ENCODE measurements at places on chromosomes 3 and 15.

DNA sequence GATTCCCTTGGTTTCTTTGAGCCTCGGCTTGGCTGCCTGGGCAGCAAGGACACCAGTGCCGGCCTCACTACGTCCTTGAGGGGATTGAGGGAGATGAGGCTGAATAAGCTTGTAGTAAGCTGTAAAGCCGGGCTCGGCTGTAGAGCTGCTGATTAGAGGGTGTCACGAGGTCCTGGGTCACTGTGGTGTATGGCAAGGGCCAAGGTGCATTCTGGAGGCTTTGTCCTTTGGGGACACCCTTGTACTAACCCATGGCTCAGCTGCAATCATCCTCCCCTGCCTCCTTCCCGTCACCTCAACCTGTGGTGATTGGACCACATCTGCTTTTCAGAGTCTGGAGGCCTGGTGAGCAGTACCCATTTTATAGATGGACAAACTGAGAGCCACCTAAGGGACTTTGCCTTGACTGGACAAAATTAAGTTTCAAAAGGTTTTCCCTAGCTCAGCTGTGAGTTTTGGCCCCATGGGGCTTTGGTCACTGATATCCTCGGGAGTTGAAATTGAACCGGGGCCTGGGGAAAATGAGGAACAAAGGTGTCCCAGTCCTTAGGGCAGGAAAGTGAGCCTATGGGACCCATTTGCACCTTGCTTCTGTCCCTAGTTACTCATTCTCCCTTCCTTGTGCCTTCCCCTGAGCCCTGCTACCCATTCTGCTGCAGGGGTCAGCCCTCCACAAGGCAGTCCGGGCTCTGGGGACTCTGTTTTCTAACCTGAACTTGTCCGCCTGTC is 2.4 kb downstream of the SLC6A6 start:
- no peak for DNase-seq

DNA sequence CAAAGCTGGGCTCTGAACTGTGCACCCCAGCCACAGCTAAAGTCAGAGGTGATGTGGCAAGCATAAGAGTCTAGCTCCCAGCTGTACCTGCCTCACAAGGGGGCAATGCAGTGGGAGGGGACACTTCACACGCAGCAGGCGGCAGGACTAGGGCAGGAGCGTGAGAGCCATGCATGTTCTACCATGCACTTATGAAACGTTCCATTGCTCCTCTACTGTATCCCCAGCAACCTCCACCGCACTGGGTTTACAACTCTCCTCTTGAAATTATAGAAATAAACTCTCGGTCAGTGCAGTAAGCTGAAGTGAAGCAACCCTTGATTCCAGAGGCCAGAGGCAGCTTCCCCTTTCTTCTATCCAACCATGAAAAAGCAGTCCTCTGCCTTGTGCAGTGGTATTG is 298.6 kb upstream of the STT3B start:
- DNase-seq, result no peak

DNA sequence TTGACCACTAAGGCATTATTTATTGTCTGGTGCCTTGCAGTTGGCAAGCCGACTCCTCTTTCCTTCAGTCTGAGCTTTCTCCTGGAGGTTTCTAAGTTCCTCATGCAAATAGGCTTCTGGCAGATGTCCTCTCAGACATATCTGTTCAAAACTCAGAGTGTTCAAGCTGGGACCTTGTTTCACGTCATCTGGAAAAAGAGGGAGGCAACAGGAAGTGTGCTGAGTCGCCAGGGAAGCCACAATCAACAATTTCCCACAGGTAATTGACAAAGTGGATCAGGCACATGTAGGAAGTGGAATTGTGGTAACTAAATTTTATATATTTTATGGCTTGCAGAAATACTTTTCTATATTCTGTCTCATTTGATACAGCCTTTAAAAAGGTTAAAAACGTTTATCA is 14.6 kb downstream of the SCG5 start:
- DNase-seq, result no peak

GRCh38 chr15:45136378-45136764 is 6.6 kb downstream of the DUOX1 start:
- no peak for DNase-seq

DNA sequence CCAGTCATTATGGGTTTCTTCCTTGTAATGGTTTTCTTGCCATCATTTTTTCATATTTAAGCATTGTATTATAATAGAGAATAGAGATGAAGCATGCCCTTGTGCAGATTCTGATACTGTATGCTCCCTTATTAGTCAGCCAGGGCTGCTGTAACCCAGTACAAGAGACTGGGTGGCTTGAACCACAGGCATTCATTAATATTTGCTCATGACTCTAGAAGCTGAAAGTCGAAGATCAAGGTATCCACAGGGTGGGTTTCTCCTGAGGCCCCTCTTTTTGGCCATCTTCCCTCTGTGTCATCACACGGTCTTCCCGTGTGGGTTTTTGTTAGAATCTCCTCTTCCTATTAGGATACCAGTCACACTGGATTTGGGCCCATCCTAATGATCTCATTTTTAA is 74.5 kb downstream of the FOXP1 start:
- DNase-seq, result no peak

- no peak for DNase-seq
Measured at GRCh38 chr15:39511916-39512260, 69.0 kb upstream of the THBS1 start.

- DNase-seq, result no peak
Measured at GRCh38 chr3:184003187-184003967, 14.3 kb downstream of the ABCC5 start.

- DNase-seq, result no peak
Measured at GRCh38 chr15:62844564-62845240, 197.8 kb upstream of the TPM1 start.
